ENCODE measurements at places on chromosomes 1 and 21. TPM values are rescaled to one million over a fixed set of nuclear protein-coding genes. Genes with fewer than 3 reads are reported as not detected.

The RNU1-3 gene
- under 0.01 TPM for total RNA-seq

The CFHR4 gene
- not detected for total RNA-seq

The SHISAL2A gene
- not detected for total RNA-seq

The CYP4Z1 gene
- not detected for total RNA-seq

The SH3BGR gene
- 1.00 TPM for total RNA-seq

The OR2AK2 gene
- total RNA-seq = 0.25 TPM

The HLX gene
- total RNA-seq = 17.9 TPM

The MXRA8 gene
- 203 TPM for total RNA-seq

The UBL4B gene
- total RNA-seq = not detected

The KLHDC8A gene
- total RNA-seq = not detected

The NAV1 gene
- total RNA-seq = 13.3 TPM

The RIIAD1 gene
- not detected for total RNA-seq

The SLAMF8 gene
- total RNA-seq = 0.11 TPM

The OR14K1 gene
- total RNA-seq = not detected

The TRIM45 gene
- 6.3 TPM for total RNA-seq

The ZNF281 gene
- 43.6 TPM for total RNA-seq

The GNAT2 gene
- 0.33 TPM for total RNA-seq

The IFI44L gene
- total RNA-seq = 2.7 TPM

The OR6K3 gene
- total RNA-seq = not detected

The NEXN gene
- 13.5 TPM for total RNA-seq

The KCNJ9 gene
- not detected for total RNA-seq

The NUP210L gene
- under 0.01 TPM for total RNA-seq

The PDZK1 gene
- total RNA-seq = 0.50 TPM

The SPATA46 gene
- total RNA-seq = not detected

The IL12RB2 gene
- not detected for total RNA-seq

The SLC16A4 gene
- total RNA-seq = 16.6 TPM

The NUF2 gene
- total RNA-seq = 68.5 TPM

The PRSS38 gene
- not detected for total RNA-seq

The VASH2 gene
- 0.11 TPM for total RNA-seq

The TSSK3 gene
- total RNA-seq = 5.1 TPM

The EFNA3 gene
- total RNA-seq = 0.50 TPM

The CRYAA gene
- not detected for total RNA-seq

The SLC5A3 gene
- total RNA-seq = 62.6 TPM

The RPE65 gene
- not detected for total RNA-seq

The COA7 gene
- 15.5 TPM for total RNA-seq

The FGR gene
- not detected for total RNA-seq

The ACTL8 gene
- 0.12 TPM for total RNA-seq

The ETS2 gene
- 22.5 TPM for total RNA-seq

The PRDM16 gene
- total RNA-seq = 0.66 TPM

The MIXL1 gene
- 0.12 TPM for total RNA-seq

The RYR2 gene
- total RNA-seq = not detected

The NEK2 gene
- total RNA-seq = 17.9 TPM

The TIE1 gene
- 67.9 TPM for total RNA-seq

The CGN gene
- total RNA-seq = 0.11 TPM
